Peyer's patch (tissue), 4 donors: ENCODE measurements at places on chromosomes 5 and 9. TPM values are rescaled to one million over a fixed set of nuclear protein-coding genes. Genes with fewer than 3 reads are reported as not detected.

GRCh38 chr9:93731963-93732362 lies 155.6 kb downstream of the PHF2 start:
- no peak overlapping the region for H3K4me3 ChIP-seq
- DNase-seq: no peak
- H3K4me1 ChIP-seq: no peaks in the 10 kb centered on the region
- H3K27ac ChIP-seq: no peak overlapping the region
- H3K27me3 ChIP-seq: no peaks in the 10 kb centered on the region
- no peaks in the 10 kb centered on the region for H3K36me3 ChIP-seq

DNA sequence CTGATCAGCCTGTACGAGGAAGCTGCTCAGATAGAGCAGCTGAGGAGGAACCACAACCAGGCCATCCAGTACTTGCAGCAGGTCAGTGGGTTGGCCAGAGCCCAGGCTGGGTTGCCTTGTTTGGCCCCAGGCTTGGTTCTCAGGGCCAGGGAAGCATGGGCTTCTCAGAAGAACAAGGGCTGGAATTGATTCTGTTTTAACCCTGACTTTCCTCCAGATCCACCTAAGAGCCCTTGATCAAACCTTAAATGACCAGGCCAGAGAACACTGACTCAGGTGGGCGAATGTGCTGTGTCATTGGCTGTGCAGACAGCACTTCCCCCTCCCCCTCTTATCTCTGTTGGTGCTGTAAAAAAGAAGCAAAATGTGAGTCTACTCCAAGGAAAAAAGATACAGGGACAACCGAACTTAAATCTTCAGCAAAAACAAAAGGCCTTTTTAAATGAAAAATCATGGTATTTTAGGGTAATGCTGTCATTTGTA lies 28.1 kb downstream of the TTC23L start:
- no peak overlapping the region for H3K4me3 ChIP-seq
- H3K36me3 ChIP-seq: no peaks in the 10 kb centered on the region
- DNase-seq: no peak
- no peak overlapping the region for H3K27ac ChIP-seq

GRCh38 chr5:170538696-170539586 lies 35.1 kb downstream of the KCNIP1 start:
- no peaks in the 10 kb centered on the region for H3K36me3 ChIP-seq
- DNase-seq: no peak
- no peaks in the 10 kb centered on the region for H3K4me1 ChIP-seq
- no peaks in the 10 kb centered on the region for H3K27me3 ChIP-seq
- no peak overlapping the region for H3K4me3 ChIP-seq

- no peaks in the 10 kb centered on the region for H3K36me3 ChIP-seq
- H3K27me3 ChIP-seq: no peaks in the 10 kb centered on the region
- no peak overlapping the region for H3K27ac ChIP-seq
- no peak for DNase-seq
Measured at GRCh38 chr5:80275347-80275746, 19.5 kb upstream of the SERINC5 start.

GRCh38 chr5:59276917-59277372 lies 616.6 kb downstream of the PDE4D start:
- H3K36me3 ChIP-seq: no peaks in the 10 kb centered on the region
- no peaks in the 10 kb centered on the region for H3K4me1 ChIP-seq
- DNase-seq: no peak
- no peaks in the 10 kb centered on the region for H3K27me3 ChIP-seq
- H3K4me3 ChIP-seq: no peak overlapping the region

DNA sequence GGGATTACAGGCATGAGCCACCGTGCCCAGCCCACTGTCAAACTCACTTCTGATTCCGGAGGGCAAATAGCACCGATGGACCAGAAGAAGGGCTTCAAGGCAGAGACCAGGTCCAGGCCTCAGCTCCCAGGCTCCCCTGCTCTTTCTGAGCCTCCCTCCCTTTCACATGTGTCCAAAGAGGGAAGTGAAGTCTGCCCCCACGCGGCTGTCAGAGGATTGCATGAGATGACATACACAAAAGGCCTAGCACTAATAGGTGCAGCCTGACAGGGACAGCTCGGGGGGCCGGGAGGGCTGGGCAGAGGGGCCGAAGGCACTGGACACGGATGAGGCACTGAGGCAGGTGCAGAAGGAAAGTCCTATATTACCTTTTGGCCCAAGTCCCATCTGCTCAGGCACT lies 16.1 kb downstream of the FBP1 start:
- no peak overlapping the region for H3K27ac ChIP-seq
- H3K36me3 ChIP-seq: no peaks in the 10 kb centered on the region
- H3K4me1 ChIP-seq: no peaks in the 10 kb centered on the region
- DNase-seq: no peak

- H3K36me3 ChIP-seq: no peaks in the 10 kb centered on the region
- H3K4me1 ChIP-seq: no peaks in the 10 kb centered on the region
- no peak overlapping the region for H3K27ac ChIP-seq
- H3K4me3 ChIP-seq: no peak overlapping the region
- DNase-seq: peak; percentile 26
- peaks cover 7% of the 10 kb centered on the region for H3K27me3 ChIP-seq
Measured at GRCh38 chr5:1437876-1438559, 7.2 kb downstream of the SLC6A3 start.

DNA sequence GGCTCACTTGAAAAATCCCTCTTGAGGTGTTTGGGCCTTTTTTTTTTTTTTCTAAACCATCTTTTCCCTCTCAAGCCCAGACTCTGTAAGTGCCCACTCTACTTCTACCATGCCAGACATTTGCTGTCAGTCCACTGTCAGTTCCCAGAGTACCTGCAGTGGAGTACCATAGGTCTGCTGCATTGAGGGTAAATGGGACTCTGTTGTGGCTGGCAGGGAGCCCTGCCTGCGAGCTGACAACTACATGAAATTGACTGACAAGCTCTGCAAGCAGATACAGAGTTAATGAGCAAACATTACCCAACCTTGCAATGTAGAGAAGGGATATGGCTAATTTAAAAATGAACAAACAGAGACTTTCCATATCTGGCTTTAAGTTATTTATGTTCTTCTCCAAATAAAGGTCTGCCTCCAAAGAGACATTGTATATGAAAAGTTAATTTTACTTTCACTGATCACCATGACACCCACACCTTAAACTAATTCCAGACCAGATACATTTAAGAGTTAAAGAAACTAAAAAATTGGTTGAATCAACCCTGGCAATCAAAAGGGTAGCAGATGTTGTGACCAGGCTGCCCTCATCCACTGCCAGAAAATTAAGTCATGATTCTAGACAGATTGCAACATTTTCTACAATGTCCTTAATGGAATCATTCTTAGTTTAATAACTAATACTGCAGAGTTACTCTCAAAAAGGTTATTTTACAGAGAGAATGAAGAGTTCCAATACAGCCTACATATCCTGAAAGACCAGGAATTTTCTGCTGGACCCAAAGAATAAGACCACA lies 100.4 kb upstream of the PAM start:
- H3K27me3 ChIP-seq: no peaks in the 10 kb centered on the region
- no peaks in the 10 kb centered on the region for H3K4me1 ChIP-seq
- no peak for DNase-seq
- H3K27ac ChIP-seq: no peak overlapping the region
- H3K36me3 ChIP-seq: no peaks in the 10 kb centered on the region
- H3K4me3 ChIP-seq: no peak overlapping the region

DNA sequence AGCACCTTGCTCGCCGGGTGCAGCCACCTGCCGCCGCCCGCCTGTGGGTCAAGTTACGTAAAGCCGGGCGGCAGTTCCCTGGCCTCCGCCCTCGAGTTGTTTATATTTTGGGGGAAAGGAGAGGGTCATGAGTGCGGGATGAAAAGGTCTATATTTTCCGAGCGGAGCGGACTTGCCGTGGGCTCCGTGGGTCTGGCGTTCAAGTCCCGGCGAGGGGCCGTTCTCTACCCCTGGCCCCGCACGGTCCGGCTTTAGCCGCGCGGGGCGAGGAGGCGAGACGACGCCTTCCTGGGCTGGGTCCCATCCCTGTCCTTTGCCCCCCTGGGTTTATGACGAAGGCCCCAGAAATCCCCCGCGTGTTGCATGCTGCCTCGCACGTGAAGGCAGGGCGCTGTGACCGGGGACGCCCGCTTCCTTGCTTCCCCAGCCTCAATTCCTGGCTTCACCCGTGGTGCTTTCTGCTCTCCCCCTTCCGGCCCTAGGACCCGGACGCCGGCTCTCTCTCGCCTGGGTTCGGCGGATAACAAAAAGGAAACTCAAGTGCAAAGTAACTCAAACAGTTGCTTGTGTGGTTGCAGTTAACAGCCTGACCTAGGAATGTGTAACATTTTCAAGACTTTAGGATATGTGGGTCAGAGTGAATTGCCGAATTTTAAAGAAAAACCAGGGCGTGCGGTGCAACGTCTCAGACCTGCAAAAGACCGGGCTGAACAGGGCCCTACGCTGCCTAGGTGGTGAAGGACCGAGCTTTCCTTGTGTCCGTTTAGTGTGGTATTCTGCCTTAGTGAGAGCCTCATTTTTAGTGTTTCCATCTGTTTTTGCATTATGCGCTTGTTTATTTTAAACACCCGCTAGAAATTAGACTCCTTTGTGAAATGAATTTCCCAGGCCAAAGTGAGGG lies 810 bp downstream of the VPS13A start:
- H3K27ac ChIP-seq: peak overlapping the region; percentile 90
- H3K27me3 ChIP-seq: no peaks in the 10 kb centered on the region
- no peaks in the 10 kb centered on the region for H3K36me3 ChIP-seq
- peak overlapping the region; percentile 84 for H3K4me3 ChIP-seq

DNA sequence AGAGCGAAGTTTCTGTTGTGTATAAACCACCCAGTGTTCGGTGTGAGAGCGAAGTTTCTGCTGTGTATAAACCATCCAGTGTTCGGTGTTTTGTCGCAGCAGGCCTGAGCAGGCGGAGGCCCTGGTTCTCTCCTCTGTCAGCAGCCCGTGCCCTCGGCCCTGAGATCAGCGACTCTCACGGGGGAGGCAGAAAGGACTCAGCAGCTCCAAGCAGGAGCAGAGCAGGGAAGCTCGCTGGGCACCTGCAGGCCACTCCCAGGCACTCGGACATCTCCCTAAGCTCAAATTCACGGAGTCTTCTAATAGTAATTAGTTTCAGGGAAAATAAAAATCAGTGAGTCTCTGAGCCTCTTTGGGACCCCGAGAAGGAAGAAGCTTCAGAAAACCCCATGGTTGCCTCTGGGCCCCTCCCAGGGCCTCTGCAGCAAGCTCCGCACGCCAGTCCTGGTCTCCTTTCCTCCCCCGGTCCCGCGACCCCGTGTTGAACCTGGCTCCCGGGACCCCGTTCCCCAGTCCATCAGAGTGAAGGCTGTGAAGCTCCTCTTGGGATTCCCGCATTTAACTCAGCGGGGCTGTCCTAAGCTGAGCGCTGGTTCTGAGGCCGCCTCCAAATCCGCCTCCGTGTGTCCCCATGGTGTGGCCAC lies 81.9 kb upstream of the ADAMTS2 start:
- DNase-seq: no peak
- no peaks in the 10 kb centered on the region for H3K4me1 ChIP-seq
- no peaks in the 10 kb centered on the region for H3K36me3 ChIP-seq
- no peak overlapping the region for H3K4me3 ChIP-seq
- H3K27me3 ChIP-seq: no peaks in the 10 kb centered on the region

DNA sequence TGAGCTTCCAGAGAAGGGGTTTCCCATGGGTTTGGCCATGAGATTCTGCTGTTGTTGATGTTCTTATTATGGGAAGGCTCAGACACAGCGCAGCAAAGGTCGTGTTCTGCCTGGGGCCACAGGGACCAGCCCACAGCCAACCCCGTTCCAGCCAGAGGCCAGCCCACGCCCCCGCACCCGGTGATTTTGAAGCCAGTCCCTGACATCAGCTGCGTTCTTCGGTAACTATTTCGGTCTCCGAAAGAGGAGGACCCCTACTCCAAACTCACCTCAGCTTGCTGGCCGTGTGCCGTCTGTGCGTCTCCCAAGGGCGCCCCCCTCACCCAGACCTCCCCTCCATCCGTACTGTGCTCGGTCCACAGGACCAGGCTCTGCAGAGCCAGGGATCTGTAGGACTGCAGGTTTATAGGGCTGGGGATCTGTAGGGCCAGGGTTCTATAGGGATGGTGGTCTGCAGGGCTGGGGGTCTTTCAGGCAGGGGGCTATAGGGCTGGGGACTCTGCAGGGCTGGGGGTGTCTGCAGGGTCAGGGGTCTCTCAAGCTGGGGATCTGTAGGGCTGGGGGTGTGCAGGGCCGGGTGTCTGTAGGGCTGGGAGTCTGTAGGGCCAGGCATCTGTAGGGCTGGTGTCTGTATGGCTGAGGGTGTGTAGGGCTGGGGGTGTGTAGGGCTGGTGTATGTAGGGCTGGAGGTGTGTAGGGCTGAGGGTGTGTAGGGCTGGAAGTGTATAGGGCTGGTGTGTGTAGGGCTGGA lies 11.8 kb downstream of the COL5A1 start:
- H3K27ac ChIP-seq: no peak overlapping the region
- no peaks in the 10 kb centered on the region for H3K27me3 ChIP-seq
- H3K36me3 ChIP-seq: no peaks in the 10 kb centered on the region
- no peak overlapping the region for H3K4me3 ChIP-seq
- no peak for DNase-seq

PCAT7 gene
- total RNA-seq: 1.1 TPM

FBXO10 gene
- total RNA-seq: 3.7 TPM

LPCAT1 gene
- total RNA-seq: 31.9 TPM
